Activated T-helper 1 cell treated with anti-CD3 and anti-CD28 coated beads, Interleukin-2, amount 50 U/mL, for 16 hours (primary cell): ENCODE measurements at places on chromosomes 16 and 17.

DNA sequence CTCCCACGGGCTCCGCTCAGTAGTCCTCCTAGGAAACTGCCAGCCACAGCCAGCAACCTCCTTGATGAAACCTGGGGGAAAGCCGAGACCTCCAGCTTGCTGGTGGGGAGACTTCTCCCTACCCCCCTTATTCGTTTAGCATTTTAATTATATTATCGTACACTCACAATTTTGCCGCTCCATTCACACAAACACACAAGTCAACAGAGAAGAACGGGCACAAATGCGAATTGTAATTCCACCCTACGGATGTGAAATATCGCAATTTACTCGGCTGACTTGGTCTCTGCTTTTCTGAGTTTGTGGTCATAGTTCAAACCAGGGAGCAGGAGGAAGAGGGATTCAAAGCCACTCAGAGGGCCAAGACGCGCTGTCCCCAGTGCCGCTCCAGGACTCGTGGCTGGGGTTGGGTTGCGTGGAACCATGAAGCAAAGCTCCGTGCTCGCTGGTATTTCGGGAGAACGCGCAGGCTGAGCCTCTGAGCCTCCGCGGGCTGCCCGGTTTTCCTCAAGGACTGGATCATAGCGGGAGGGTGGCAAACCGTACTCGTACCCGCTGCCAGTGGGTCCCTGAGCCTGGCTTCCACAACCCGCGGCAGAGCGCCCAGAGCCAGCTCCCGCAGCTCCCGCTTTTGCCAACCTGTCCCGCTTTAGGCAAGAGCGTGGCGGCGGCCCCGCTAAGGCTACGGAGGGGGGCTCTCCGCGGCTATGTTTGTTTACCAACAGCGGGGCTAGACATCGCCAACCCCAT is 2.0 kb downstream of the LHX1 start:
- DNase-seq, result no peak

- no peak for DNase-seq
Observed at GRCh38 chr17:55325406-55325805, 60.6 kb downstream of the HLF start.

- no peak for DNase-seq
Observed at GRCh38 chr16:60180609-60181008, 1446.5 kb upstream of the GOT2 start.

- no peak for DNase-seq
Observed at GRCh38 chr16:53947642-53948041, 243.7 kb downstream of the FTO start.

- no peak for DNase-seq
Observed at GRCh38 chr16:7351610-7352510, 19.2 kb downstream of the RBFOX1 start.

- no peak for DNase-seq
Observed at GRCh38 chr17:44097110-44097958, 26.1 kb downstream of the HDAC5 start.

DNA sequence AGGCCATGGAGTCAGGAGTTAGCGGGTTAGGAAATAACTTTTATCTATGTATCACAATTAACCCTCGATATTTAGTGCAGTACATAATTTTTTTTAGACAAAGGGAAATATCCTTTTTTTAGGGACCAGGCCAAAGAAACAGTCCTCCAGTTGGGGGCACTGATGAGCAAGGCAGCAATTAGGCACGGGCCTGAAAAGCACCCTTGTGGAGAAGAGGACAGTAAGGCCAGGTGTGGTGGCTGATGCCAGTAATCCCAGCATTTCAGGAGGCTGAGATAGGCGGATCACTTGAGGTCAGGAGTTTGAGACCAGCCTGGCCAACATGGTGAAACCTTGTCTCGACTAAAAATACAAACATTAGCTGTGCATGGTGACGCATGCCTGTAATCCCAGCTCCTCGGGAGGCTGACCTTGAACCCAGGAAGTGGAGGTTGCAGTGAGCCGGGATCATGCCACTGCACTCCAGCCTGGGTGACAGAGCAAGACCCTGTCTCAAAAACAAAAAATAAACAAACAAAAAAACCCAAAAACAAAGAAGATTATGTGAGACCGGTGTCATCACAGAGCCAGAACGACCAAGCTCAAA is 158.3 kb upstream of the NOL11 start:
- no peak for DNase-seq

- no peak for DNase-seq
Observed at GRCh38 chr17:68228817-68229570, 18.8 kb upstream of the AMZ2 start.

DNA sequence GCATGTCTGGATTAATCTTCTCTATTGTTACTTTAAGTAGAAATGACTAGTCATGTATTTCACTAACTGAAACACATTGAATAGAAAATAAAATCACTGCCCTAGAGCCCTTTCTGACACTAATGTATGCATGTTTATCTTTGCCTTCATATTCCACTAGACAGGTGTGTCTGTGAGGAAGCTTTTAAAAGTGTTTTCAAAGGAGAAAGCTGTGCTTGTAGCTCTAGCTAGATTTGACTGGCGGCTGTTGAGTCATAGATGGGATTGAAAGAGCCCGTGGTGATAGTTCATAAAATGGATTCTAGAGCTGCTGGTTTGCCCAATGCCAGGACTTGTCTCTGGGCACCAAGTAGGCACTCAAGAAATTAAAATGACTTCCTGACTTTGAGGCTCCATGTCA is 189.0 kb upstream of the PIRT start:
- no peak for DNase-seq

DNA sequence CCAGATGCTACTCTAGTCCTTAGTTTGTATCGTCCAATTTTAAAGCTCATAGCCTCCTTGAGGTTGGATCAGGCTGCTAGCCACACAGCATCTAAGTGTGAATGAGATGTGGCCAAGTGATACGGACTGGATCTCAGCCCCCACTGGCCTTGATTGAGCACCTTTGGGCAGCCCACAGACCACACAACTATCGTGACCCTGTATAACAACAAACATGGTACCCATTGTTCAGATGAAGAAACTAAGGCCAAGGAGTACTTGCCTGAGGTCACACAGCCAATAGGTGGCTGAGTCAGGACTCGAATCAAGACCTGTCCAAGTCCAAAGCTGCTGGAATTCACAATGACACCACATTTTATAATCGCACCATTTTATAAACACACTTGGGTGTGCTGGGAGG is 73.0 kb upstream of the IRX3 start:
- DNase-seq, result no peak

DNA sequence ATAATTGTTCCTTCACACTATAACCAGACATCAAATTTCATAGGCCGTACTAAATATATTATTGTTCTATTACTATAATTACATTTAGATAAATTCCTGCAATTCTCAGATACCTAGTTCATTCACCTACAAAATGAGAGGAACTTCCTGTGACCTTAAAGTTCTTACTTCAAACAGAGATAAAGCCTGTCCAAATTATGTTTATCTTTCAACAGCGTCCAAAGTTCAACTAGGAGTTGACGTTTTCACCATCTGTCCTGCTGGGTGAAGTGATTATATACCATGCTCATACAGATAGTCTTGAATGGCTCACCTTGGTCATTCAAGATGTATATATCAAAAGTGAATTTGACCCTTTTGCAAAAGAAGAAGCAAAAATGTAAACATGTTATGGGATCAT is 440.6 kb downstream of the CDH8 start:
- no peak for DNase-seq

DNA sequence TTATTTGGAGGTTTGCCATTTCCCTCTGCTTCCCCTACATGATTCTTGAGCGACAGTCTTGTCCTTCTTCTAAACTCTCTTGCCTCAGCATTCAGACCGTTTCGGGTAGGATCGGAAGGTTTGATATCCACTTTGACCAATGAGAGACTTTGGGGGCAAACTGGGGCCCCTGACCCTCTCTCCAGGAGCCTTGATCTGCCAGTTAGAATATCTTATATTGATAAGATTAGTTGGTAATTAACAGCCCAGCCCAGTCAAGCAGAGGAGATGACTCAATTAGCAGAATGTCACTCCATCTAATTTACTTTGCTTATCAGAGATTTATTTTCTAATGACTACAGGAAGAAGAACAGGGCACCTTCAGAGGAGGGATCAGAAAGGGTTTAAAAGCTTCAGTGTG is 532.8 kb downstream of the XYLT1 start:
- no peak for DNase-seq
